ENCODE measurements at places on chromosomes 3 and 15.
A peak's percentile ranks its signal among the peaks of the same experiment; 100 is the strongest.

DNA sequence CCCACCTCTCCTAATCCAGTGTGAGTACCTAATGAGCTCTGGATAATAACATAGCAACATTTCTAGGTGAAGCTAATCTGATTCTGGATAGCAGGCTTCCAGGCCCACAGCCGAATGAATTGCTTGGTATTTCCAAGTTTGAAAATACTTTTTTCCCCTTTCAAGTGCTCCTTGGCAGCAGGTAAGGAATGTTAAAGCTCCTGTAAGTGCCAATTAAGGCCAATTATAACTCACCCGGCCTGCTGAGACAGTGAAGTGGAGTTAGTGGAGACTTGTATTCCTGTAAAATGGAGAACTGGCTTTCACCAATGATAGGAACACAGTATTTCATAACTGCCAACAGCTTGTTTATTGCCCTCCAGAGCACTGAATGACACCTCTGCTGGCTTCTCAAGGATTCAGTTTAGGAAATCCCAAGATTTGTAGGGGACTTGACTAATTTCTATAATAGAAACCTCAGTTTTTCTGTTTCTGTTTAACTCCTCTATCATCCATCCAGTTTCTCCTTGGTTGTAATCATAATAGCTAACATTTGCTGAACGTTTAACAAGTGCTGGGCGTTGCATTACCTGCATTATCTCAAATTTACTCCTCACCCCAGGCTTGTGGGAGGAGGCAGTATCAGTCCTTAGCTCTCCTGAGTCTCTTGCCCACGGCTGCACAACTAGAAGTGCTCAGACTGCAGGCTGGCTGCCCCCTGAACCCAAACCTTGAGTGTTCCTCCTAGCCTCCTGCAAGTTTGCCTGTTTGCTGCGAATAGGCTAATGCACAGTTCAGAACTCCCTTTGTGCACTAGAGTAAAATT is 52.7 kb upstream of the SCAANT1 start:
- DNase-seq = no peak

- no peak for DNase-seq
Measured at GRCh38 chr3:190773948-190774347, 88.5 kb downstream of the GMNC start.

- DNase-seq = no peak
Measured at GRCh38 chr3:132784502-132785025, 62.4 kb upstream of the NPHP3 start.

- no peak for DNase-seq
Measured at GRCh38 chr3:119872773-119873172, 90.9 kb downstream of the NR1I2 start.

- no peak for DNase-seq
Measured at GRCh38 chr3:156825795-156826143, 384 bp upstream of the LEKR1 start.

GRCh38 chr15:23073890-23074646 is 34.7 kb upstream of the TUBGCP5 start:
- DNase-seq = no peak

- no peak for DNase-seq
Measured at GRCh38 chr3:36312351-36312750, 68.0 kb upstream of the STAC start.

DNA sequence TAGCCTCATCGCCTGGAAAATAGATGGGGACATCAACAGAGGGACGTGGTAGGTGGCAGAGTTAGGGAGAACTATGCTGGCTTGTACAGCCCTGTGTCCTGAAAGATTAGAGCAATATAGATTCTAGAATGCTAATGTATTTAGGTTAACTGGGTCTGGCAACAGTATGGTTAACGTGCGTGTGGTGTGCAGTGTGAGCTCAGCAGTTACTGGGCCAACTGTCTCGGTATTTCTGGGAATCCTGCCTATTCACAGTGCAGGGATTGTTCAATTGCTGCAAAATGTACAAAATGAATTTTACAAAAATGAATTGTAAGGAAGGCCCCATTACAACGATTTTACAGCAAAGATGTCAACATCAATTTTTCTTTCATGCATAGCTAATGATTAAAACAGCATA is 20.6 kb downstream of the MEIS2 start:
- DNase-seq = peak; percentile 70

- no peak for DNase-seq
Measured at GRCh38 chr3:32821686-32822296, 4.0 kb downstream of the TRIM71 start.

- no peak for DNase-seq
Measured at GRCh38 chr15:99124641-99125040, 19.8 kb downstream of the SYNM start.

GRCh38 chr15:43775411-43775965 is 1.3 kb downstream of the ELL3 start:
- peak; percentile 43 for DNase-seq

DNA sequence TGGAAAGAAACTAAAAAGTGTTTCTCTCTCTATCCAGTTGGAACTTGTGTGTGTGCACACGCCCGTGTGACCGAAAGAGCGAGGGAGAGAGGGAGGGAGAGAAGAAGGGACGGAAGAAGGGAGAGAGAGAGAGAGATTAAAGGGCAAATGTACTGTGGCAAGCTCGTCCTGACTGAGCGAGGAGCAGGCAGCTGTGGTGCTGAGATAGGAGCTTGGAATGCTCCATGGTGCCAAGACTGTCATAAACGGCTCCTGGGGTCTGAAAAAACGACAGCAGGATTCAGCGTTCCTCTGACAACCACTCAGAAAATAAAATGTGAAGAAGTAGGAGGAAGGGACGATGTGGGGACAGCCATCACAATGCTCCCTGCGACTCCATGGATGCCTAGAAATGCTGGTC is 276.0 kb downstream of the SV2B start:
- DNase-seq = no peak

DNA sequence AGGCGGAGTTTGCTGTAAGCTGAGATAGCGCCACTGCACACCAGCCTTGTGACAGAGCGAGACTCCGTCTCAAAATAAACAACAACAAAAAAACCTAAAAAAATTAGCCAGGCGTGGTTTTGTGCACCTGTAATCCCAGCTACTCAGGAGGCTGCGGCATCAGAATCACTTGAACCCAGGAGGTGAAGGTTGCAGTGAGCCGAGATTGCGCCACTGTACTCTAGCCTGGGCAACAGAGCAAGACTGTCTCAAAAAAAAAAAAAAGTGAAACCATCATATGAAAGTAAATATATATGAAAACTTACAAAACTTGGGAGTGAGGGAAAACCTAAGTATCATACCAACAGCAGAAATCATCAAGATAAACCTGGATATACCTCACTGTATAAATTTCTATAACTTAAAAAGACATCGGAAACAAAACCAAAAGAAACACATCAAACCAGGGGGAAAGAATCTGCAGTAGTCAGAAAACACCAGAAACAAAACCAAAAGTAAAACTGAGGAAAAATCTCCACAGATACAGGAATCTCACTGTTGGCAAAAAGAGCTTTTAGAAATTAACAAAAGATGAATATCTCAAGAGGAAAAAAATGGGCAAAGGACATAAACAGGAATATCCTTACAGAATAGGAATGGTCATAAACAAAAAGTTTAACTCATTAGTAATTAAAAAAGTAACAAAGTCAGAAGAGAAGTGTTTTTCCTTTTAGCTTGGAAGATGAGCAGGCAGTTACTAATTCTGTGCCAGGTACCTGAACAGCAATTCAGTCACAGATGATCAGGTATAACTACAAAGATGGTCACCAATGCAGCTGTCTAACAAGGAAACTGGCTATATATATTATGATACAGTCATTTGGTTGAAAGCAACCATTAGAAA is 41.3 kb downstream of the ETV5 start:
- no peak for DNase-seq

GRCh38 chr3:150203273-150203672 is 204.8 kb upstream of the TSC22D2 start:
- DNase-seq = no peak

- DNase-seq = no peak
Measured at GRCh38 chr15:57591237-57591821, 375 bp upstream of the MYZAP start.

DNA sequence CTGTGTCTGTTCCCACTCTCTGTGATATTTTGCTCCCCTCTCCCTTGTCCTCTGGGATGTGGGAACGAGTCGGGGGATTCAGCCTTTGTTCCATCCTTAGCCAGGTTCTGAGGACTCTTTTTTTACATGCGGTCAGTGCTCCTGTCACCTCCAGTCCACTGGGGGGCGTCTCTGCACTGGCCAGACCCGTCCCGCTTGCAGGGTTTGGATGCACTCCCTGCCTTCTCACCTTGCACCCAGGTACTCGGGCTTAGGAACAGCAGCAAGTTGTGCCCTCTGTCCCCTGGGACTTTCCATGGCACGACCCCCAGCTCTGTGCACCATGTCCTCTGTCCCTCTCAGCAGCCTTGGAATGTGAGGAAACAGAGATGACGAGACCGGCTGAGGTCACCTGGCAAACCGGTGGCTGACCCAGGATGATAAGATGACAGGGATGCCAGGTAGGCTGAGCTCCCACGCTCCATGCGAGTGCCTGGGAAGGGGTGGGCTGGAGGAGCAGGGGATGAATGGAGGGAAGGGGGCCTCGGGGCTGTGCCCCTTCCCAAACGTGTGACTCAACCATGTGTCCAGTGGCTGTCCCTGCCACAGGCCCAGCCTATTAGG is 27.3 kb upstream of the FGD5 start:
- peak; percentile 5 for DNase-seq

- no peak for DNase-seq
Measured at GRCh38 chr15:38651328-38652038, 86.9 kb upstream of the RASGRP1 start.

DNA sequence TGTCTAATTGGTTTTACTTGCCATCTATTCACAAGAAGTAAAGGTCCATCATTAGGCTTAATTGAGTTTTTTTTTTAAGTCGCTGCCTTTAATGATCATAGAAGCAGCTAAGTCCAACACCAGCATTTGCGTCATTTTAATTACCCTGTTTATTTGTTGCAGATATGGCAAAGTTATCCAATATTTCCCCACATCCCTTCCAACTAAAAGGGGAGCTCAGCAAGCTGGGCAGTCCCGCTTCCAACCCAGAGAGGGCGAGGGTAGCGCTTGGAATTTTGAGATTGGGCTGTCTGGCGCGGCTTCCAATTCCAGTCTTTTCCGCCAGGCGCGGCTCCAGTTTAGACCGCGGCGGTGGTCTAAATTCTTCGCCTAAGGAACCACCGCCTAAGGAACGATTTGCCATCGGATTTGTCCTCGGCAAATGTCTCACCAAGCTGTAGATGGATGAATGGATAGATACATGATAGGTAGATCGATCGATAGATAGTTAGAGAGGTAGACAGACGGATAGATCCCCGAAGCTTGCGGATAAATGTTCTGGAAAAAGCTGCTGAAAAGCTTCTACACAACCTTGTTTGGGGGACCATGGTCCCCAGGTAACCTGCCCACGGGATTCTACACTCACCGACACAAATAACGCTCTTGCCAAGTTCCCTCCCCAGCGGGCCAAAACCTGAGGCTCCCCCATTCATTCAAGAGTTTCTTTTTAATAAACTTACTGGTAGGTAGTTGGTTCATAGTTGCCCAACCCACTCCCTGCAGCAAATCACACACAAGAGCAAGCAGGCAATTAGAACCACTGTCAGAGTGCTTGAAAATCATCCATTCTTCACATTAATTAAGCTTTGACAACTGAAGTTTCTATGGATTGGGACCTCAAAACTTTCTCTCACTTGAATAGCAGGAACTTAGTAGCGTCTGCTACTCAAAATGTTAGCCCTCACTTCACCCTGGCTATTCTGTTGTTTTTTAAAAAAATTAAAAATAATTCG is 49.1 kb downstream of the ZIC4 start:
- DNase-seq = no peak

DNA sequence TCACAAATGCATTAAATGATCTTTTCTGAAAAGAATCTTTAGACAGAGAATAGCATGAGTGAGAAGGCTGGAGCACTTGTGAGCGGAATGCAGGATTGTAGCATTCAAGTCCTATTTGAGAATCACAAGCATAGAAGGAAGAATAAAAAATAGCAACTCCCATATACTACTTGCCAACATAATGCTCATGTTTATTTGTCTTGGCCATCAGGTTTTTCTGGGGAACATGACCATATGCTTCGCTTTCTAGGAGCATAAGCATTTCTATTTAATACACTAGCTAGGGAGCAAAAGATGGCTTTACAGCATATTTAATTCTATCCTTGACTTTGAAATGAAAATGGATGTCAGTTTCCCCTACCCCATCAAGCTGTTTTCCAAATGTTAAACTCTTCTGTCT is 170.3 kb upstream of the MITF start:
- no peak for DNase-seq

- no peak for DNase-seq
Measured at GRCh38 chr3:31772758-31773473, 208.1 kb downstream of the OSBPL10 start.

GRCh38 chr3:114569186-114569585 is 275.4 kb downstream of the TIGIT start:
- DNase-seq = no peak

DNA sequence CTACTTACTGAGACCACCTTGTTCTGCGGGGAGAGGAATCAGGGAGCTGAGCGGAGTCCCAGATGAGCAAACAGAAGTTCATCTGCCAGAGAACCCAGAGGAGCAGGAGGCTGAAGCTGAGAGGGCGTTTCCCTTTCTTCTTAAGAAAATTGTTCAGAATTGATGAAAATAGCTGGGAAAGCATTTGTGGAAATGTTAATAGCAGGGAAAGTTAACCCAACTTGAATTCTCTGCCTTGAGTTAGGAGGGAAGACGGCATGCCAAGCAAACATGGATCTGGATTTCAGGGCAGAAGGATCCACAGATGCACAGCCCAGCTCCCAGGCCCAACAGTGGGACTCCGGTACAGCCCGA is 23.2 kb downstream of the CRABP1 start:
- DNase-seq = no peak

DNA sequence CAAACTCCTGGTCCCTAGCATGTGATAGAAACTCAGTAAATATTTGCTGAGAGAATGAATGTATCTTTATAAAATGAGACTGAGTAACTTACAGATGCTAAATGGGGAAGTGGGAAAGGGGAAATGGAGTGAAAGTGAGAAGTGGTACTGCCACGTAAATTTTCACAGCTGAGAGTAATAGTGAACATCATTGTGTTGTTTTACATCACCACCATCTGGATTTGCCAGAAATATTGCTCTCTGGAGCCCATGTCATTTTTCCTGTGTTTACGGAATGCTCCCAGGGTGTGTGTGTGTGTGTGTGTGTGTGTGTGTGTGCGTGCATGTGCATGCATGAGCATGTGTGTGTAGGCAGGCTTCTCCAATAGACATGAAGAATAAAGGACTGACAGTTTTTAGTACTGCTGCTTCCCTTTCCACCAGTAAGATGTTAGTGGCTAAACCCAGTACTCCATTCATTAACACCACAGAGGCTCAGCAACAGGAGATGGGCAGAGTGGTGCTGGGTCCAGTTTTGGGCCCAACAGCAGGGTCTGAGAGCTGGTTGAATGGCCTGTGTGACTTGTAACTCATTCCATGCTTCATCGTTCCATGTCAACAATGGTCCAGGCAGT is 57.3 kb downstream of the DIPK2A start:
- DNase-seq = no peak

GRCh38 chr3:72186400-72186855 is 401.5 kb upstream of the PROK2 start:
- DNase-seq = peak; percentile 55

DNA sequence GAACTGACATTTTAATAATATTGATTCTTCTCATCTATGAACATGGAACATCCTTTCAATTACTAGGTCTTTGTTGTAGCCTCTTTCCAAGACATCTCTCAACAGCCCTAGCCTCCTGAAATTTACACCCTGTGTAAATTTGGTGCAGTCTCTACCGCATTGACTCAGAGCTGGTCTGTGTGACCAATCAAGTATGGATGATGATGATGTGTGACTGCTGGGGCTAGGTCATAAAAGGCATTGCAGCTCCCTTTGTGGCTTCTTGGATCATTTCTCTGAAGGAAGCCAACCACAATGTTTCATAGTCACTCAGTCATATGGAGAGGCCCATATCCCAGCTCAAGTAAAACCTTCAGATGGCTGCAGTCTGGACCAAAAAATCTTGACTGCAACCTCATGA is 62.1 kb upstream of the FAM3D start:
- no peak for DNase-seq
